H1 (cell line): ENCODE measurements at places on chromosomes 5 and 9.
A peak's percentile ranks its signal among the peaks of the same experiment; 100 is the strongest.

DNA sequence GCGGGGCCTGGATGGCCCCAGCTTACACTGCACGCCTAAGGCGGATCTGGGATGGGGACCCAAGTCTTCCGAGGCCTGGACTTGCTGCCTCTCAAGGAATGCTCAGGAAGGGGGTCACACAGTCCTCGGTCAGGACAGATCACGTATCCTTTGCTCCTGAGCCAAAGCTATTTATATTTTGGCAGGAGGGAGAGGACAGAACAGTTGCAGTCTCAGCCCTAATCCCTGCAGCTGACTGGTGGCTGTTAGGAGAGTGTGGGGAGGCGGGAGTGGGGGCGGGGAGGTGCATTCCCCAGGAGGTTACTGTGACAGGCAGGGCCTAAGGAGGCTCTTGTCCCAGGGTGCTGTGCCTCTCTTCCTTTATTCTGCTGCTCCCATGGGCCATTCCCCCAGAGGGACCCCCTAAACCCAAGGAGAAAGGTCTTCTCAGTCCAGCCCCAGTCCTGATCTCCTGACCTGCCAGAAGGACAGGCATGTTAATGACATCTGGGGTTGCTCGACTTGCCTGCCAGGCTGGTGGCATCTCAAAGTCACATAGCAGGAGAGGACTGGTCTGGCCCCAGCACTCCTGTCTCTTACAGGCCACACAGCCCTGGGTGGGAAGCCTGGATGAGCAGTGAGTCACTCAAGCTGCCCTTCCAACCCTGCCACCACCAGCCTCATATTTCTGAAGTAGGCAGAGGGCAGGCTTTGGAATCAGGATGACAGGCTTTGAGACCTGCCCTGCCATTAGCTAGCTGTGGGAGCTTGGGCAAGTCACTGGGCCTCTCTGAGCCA, 51.9 kb downstream of the COL27A1 start:
- no peak for DNase-seq
- H3K36me3 ChIP-seq: no peaks in the 10 kb centered on the region; the same call in 1 of the 2 replicates

- H3K27me3 ChIP-seq: no peaks in the 10 kb centered on the region
- no peak for DNase-seq
- H3K27ac ChIP-seq: no peak overlapping the region
- H3K36me3 ChIP-seq: no peaks in the 10 kb centered on the region
- H3K4me3 ChIP-seq: no peak overlapping the region
These were observed 37.6 kb upstream of the ORM1 start for GRCh38 chr9:114285166-114285867.

DNA sequence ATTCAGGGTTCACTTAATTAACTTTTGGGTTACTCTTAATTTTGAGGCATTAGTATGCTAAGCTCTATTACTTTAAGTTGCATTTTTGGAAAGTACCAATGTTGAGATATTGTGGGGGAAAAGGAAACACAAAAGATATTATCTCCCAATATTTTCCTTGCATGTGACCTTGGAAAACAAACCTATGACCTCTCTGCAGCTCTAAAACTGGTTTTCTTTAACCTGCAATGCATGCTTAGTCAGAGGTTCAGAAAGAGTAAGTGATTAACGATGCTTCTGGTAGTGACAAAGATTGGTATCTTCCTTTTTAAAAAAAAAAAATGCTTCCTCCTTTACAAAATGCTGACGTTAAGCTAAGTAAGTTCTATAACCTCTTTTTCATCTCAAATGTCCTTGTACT, 44.9 kb upstream of the CDH18 start:
- H3K4me1 ChIP-seq: no peaks in the 10 kb centered on the region
- no peak overlapping the region for H3K27ac ChIP-seq
- H3K4me3 ChIP-seq: no peak overlapping the region
- H3K27me3 ChIP-seq: no peaks in the 10 kb centered on the region
- DNase-seq: no peak

DNA sequence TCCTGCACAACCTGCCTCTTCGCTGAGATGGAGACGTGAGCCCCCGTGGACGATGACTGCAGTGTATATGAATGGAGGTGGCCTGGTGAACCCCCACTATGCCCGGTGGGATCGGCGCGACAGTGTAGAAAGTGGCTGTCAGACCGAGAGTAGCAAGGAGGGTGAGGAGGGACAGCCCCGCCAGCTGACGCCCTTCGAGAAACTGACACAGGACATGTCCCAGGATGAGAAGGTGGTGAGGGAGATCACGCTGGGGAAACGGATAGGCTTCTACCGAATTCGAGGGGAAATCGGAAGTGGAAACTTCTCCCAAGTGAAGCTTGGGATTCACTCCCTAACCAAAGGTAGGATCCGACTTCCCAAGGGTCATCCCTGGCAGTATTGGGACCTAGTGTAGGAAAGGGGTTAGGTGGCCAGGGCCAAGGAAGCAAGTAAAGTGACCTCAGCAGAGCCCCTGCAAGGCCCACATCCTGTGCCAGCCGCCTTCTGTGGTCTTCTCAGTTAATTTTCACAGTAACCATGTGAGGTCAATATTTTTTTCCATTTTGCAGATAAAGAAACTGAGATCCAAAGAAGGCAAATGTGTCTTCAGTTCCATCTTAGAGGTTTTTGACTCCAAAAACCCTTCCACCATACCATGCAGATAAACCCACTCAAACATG, 53.8 kb downstream of the NIM1K start:
- H3K36me3 ChIP-seq: no peaks in the 10 kb centered on the region
- no peak overlapping the region for H3K4me3 ChIP-seq
- no peaks in the 10 kb centered on the region for H3K4me1 ChIP-seq
- no peak overlapping the region for H3K27ac ChIP-seq

DNA sequence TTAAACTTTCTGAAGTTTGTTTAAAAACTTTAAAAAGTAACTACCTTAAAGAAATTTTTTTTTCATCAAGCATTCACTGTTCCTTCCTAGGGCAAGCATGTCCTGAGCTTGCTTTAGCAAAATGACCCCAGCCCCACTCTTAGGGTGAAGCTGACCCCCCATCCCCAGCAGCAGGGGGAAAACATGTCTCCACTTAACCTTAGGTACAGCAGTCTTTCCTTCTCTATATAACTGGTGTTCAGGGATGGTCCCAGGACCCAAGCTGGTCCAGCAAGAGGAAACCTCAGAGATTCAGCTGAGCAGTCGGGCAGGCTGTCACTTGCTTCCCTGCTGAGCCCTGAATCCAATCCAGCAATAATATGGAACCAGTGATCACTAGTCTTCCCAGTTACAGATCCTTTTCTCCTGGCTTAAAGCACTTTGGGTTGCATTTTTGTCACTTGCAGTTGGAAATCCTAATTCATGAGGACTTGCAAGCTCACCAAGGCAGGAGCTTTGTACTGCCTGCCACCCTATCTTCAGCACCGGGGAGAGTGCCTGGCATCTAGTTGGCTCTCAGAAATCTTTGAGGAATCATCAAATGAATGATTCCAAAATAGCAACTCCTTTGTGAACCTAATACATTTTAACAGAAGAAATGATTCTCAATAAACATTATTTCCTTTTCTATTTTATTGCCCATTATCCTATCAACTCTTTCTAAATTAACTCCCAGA, 91.2 kb downstream of the FSTL4 start:
- no peak overlapping the region for H3K4me3 ChIP-seq
- H3K4me1 ChIP-seq: peaks cover 3% of the 10 kb centered on the region
- H3K27ac ChIP-seq: no peak overlapping the region
- DNase-seq: no peak

DNA sequence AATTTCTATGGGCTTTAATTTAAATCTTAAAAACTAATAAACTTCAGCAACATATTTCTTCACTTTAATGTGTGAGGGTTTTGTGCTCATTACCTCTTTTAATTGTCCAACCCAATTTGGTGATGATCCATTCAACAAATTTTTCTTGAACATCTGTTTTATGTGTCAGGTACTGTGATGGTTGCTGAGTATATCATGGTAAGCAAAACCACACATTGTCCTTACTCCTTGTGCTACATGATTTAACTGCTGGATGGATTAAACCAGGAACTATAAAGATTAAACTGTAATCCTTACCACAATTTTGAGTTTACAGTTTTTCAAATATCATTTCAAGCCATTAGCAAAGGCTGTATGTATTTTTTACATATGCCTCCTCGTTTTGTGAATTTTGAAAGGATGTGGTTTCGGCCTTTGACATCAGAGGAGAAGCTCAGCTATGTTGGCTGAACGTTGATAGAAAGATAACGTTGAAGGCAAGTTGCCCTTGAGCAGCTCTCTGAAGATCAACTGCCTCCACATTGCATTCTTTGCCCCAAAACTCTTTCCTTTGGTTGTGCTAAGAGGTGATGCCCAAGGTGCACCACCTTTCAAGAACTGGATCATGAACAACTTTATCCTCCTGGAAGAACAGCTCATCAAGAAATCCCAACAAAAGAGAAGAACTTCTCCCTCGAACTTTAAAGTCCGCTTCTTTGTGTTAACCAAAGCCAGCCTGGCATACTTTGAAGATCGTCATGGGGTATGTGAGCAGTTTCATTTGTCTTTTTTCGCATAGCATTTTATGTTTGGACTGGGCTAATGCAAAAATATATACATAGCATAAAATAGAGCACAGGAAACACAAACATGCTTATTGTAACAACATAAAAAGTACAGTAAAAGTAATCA, at the start of gene ITK:
Gene ITK (plus strand): TSS at position 467 of the 891 bp plus-strand sequence. CDS start 138 bp downstream, at position 605.
- H3K36me3 ChIP-seq: no peaks in the 10 kb centered on the region
- no peak within 1 kb of the TSS for H3K4me3 ChIP-seq
- no peak for DNase-seq

DNA sequence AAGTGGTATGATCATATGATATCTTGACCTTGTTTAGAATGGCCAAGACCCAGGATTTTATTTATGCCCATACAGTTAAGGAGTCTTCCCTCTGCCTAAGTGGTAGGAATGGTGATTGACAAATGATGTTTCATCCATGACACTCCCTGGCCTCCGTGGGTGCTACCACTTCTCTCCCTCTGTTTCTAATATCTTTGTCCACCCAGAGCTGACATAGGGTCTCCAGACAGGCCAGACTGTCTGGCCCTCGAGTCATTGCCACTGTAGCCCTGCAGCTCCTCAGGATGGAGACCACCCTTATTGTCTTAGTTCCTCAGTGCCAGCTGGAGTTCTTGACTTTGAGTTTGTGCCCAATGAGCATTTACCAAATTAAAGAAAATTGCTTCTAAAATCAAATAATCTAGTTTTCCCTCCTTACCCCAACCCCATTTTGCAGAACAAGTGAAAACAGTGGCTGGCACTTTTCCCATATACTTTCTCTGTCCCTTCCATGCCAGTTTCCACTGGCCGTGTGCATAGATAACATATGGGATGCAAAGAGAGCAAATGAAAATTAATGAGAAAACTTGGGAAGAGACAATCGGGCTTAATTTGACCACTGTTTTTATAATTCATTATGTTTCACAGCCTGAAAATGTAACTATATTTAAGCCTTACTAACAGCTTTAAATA, 235.7 kb downstream of the NSG2 start:
- no peak for DNase-seq
- H3K27me3 ChIP-seq: no peaks in the 10 kb centered on the region
- no peak overlapping the region for H3K27ac ChIP-seq
- H3K36me3 ChIP-seq: no peaks in the 10 kb centered on the region

GRCh38 chr9:114805670-114806525, at the start of gene TNFSF15:
TSS of gene TNFSF15 (minus strand) at chr9:114806039. CDS start at chr9:114806012, 27 bp downstream.
- no peaks in the 10 kb centered on the region; the same call in none of the 2 replicates for H3K4me1 ChIP-seq
- peak; percentile 15 for DNase-seq
- no peaks in the 10 kb centered on the region for H3K27me3 ChIP-seq
- H3K4me3 ChIP-seq: peak within 1 kb of the TSS; percentile 30; the same call in 1 of the 2 replicates
- H3K27ac ChIP-seq: no peak within 1 kb of the TSS

- peaks cover 5% of the 10 kb centered on the region for H3K4me1 ChIP-seq
- no peak overlapping the region for H3K4me3 ChIP-seq
- no peaks in the 10 kb centered on the region for H3K36me3 ChIP-seq
- no peaks in the 10 kb centered on the region for H3K27me3 ChIP-seq
- no peak overlapping the region for H3K27ac ChIP-seq
These were observed 54.7 kb downstream of the ANGPTL2 start for GRCh38 chr9:127067603-127068220.

- no peaks in the 10 kb centered on the region for H3K36me3 ChIP-seq
- H3K4me3 ChIP-seq: no peak overlapping the region
- H3K4me1 ChIP-seq: no peaks in the 10 kb centered on the region
- DNase-seq: no peak
These were observed 68.4 kb upstream of the NR3C1 start for GRCh38 chr5:143471666-143472464.

DNA sequence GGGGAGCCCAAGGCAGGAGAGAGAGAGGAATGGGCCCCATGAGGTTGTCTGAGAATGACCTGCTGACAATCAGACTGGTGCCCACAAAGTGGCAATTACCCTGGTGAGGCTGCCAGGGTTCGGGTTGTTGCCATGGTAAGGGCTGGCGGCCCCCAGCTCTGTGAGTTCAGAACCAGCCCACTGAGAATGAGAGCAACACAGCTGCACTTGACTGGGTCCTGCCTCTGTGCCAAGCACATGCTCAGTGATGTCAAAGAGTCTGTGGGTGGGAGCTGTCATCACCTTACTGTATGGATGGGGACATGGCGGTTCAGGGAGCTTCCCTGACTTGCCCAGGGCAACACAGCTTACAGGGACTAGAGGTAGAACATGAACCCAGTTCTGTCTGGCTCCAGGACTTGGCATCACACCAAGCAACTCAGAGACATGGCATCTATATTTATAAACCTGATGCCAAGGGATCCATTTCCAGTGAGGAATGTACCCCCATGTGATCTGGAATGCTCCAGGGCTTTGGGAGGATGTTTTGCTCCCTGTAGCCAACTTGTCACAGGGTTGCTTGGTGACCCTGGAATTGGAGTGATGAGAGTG, 38.2 kb upstream of the TEX48 start:
- no peak overlapping the region for H3K27ac ChIP-seq
- H3K4me3 ChIP-seq: no peak overlapping the region

DNA sequence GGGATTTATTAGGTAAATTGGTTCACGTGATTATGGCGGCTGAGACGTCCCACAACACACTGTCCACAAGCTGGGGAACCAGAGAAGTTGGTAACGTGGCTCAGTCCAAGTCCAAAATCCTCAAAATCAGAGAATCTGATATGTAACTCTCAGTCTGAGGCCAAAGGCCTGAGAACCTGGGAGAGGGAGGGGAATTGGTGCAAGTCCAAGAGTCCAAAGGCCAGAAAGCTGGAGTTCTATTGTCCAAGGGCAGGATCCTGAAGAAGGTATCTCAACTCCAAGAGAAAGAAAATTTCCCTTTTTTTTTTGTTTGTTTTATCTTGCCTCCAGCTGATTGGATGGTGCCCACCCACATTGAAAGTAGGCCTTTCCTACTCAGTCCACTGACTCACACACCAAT, 83.8 kb downstream of the PRDM9 start:
- no peak overlapping the region for H3K4me3 ChIP-seq
- H3K4me1 ChIP-seq: no peaks in the 10 kb centered on the region
- DNase-seq: no peak
- no peaks in the 10 kb centered on the region for H3K27me3 ChIP-seq

DNA sequence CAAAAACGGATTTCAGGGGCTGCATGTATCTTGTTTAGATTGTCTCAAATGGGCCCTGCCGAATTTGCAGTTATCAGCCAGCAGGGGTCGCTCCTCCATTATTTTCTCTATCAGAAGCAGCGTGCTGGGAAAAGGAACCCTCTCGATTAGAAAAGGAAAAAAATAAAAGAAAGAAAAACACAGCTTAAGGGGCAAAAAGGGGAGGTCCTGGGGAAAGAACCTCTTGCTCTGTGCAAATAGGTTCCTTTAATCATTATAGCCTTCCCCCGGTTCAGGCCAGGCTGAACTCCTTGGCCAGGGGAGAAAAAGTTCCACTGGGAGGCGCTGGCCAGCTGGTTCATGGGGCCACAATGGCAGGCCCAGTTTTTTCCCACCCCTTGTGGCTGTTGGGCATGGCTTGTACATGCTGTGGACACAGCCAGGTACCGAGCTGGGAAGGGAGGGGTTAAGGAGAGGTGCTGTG, 25.0 kb upstream of the CAPSL start:
- no peak for DNase-seq
- H3K4me3 ChIP-seq: no peak overlapping the region
- H3K27ac ChIP-seq: no peak overlapping the region
- no peaks in the 10 kb centered on the region for H3K36me3 ChIP-seq
